Motor neuron (in vitro differentiated cells): ENCODE measurements at places on chromosomes 7 and 10. TPM values are rescaled to one million over a fixed set of nuclear protein-coding genes. Genes with fewer than 3 reads are reported as not detected.

The LMTK2 gene
- total RNA-seq, result 10.4 and 11.5 TPM in 2 replicates

The TNPO3 gene
- 61.3 and 63.9 TPM in 2 replicates for total RNA-seq

The CFAP69 gene
- total RNA-seq, result 28.0 and 36.9 TPM in 2 replicates

The CPEB3 gene
- 1.2 and 1.8 TPM in 2 replicates for total RNA-seq

The NPC1L1 gene
- 0.16 TPM in 1 of 2 replicates, not detected in the other for total RNA-seq

The PDZD8 gene
- total RNA-seq, result 44.4 and 47.0 TPM in 2 replicates

The VAX1 gene
- total RNA-seq, result 0.09 and 0.16 TPM in 2 replicates

The ARHGEF5 gene
- 0.57 and 0.74 TPM in 2 replicates for total RNA-seq

The SFTPD gene
- 1.0 and 1.5 TPM in 2 replicates for total RNA-seq

The SMARCD3 gene
- 39.1 and 39.7 TPM in 2 replicates for total RNA-seq

The ACTA2 gene
- total RNA-seq, result 8.6 and 9.1 TPM in 2 replicates

The LRRD1 gene
- 0.32 and 0.52 TPM in 2 replicates for total RNA-seq

DNA sequence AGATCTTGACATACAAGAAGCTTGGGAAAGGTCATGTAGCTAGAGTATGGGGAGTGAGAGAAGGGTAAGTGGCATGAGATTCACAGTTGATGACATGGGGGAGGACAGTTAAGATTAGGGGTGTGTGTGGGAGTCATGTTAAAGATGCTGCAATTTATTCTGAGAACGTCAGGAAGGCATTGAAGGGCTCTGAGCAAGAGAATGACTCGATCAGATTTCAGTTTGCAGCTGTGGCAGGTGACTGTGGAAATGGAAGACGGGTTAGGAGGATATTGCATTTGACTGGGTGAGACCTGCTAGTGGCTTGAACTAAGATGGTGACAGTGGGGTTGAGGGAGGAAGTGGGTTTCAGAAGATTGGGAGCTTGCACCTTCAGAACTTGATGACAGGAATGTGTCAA, 5.6 kb downstream of the CDC123 start:
- ATAC-seq, result no peak

DNA sequence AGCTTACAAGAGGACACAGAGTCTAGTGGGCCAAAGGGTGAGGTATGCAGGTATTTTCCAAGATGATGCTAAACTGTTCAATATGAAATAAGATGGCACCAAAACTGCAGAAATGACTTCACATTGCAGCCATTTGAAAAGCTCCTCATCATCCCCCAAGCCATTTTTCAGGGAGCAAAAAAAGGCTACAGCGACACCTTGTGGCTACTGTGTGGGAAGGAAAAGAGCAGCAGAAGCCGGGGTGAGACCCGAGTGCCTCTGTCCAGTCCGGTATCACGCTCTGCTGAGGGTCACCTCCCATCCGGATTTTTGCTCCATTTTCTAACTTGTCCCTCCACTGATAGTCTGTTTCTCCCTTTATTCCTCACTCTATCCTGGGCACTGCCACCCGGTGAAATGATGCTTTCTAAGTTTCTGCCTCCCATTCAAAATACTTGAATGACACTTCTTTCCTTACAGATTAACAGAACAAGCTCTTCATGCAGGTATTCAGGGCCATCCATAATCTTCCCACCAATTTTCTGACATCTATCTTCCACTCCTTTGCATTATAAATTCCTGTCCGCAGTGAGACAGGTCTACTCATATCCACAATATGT, 220.2 kb downstream of the DGKI start:
- ATAC-seq, result peak; percentile 53

- ATAC-seq, result peak; percentile 73
These were observed at the start of gene COL26A1 for GRCh38 chr7:101362334-101363195. Gene COL26A1 (plus strand): TSS chr7:101362875. CDS start chr7:101363033, 158 bp downstream.

- no peak for ATAC-seq
These were observed 61.8 kb upstream of the STEAP1 start for GRCh38 chr7:90092506-90092905.

- no peak for ATAC-seq
These were observed 8.4 kb downstream of the PLXDC2 start for GRCh38 chr10:19824381-19825342.

GRCh38 chr7:34075523-34076370, 170.4 kb downstream of the BMPER start:
- ATAC-seq, result peak; percentile 83

- ATAC-seq, result no peak
These were observed 168.5 kb downstream of the CFTR start for GRCh38 chr7:117648203-117648866.

GRCh38 chr10:103681617-103682399, 173.6 kb downstream of the SH3PXD2A start:
- peak; percentile 28 for ATAC-seq

GRCh38 chr7:68816491-68816890, 781.8 kb upstream of the AUTS2 start:
- no peak for ATAC-seq

GRCh38 chr10:84114088-84114667, 25.1 kb upstream of the GHITM start:
- ATAC-seq, result no peak

DNA sequence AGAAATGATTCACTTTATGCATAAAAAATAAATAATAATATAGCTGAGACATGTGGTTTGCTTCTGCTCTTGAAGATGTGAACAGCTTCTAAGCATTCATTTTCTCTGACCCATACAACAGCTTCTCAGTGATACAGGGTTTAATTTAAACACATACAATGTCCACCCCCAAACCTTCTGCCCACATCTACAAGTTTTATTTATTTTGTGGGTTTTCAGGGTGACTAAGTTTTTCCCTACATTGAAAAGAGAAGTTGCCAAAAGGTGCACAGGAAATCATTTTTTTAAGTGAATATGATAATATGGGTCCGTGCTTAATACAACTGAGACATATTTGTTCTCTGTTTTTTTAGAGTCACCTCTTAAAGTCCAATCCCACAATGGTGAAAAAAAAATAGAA, 17.2 kb downstream of the INHBA start:
- ATAC-seq, result no peak

DNA sequence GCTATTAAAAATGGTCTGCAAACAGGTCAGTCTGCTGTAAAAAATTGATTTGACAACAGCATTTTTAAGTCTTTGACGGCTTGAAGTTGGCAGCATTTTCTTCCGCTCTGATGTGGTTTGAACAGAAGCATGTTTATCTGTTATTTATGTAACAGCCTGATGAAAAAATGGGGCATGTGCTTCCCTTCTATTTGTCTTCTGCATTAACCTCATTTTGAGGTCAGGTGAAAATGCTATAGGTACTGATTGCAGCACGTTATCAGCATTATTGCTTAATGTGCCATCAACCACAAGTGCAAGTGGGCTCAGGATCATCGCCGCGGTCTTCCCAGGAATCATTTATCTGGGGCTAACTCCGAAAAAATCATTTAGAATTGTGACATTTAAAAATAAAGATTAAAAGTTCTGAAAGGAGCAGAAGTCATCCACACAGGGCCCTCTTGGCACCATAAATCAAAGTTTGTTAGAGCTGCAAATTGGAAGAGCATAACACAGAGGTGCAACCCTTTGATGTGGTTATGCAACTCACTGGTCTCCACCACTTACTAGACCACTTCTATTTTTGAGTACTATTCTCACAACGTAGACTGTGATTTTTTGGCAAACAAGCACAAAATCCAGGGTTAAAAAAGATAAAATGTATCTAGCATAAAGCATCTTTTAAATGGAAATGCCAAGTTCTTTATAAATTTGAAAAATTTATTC, 307.7 kb downstream of the MDFIC start:
- ATAC-seq, result no peak

DNA sequence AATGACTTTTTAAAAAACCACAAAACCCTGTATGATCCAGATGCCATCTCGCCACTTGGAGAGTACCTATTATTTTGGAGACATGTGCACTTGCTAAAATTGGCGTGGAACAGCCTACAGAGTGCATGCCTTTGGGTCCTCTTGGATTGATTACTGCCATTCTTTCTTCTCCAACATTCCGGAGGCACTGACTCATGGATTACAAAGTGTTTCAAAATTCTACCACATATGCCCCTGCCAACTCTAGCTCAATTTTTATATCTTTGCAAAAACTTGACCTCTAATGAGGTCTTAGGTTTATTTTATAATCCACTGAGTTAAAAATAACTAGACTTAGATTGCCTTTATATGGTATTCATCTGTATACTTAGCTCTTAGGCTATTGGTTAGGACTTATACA, 55.8 kb upstream of the KIF5B start:
- ATAC-seq, result no peak

DNA sequence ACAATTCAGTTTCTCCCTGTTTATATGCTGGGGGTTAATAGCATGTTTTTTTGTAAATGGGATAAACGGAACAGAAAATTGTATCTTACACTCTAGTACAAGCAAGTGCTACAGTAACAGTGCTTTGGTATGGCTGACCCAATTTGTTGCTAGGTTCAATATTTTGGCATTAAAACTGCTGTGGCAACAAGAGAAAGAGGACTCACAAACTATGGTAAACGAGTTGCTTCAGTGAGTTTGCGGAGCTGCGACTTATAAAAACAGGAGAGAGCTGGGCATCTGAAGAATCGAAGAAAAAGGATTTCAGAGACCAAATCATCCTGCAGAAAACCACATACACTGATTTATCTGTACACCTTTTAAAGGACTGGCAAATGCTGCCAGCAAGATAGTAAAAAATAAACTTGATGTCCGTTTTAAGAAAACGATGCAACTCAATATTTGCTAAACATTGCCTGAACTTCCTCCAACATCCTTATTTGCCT, 2.2 kb downstream of the GLUD1 start:
- no peak for ATAC-seq

DNA sequence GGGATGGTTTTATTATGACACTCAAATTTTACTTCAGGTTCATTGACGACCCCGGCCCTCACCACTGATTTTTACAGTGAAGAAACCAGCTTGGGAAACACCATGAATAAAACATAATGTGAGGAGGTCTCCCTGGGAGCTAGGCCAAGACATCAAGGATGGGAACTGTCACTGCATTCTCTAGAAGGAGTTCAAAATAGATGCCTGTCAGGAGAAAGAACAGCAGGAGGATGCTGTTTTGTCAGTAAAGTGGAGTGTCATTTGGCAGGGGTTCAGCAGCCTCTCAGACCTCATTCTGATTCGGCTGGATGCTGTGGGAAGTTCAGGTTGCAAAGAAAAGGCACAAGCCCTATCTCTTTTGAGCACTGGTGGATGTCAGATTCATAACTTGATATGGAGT, 360.3 kb upstream of the C7orf33 start:
- ATAC-seq, result no peak

DNA sequence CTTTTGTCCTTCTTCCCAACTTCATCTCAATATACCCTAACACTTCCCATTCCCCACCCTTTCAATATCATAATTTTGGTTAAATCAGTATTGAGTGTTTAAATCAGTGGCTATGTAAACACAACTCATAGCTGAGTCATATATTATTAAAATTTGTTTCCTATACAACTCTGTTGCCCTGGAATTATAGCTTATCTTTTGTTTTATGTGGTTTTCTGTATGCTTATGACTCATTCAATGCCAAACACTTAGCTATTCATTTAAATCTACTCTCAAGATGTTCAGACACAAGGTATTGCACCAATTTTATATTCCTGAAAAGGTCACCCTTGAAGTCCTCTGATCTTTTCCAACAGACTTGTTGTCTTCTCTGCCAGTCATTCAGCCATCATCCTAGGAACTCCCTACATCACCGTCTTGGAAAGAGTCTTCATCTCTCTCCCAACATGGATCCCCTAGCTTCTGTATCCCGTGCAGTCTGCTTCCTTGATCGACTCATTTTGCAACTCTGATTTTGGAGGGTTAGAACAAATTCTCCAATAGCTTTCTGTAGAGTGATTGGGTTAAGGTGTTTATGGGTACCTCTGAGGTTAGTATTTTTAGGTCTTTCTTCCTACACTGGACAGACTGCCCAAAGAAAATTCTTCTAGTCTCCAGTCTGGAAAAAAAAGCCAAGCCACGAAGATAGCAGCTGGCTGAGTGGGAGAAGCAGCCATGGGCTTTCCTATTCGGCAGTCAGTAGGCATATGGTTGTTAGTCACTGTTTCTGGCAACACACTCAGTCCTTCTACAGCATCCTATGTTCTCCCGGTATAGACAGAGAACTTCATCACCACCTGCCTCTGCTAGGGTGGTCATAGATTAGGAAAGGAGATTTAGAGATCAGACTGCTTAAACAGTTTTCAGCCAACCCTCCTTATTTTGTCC, 102.1 kb downstream of the CRPPA start:
- ATAC-seq, result peak; percentile 30

- ATAC-seq, result no peak
These were observed 14.6 kb upstream of the BPGM start for GRCh38 chr7:134632052-134632451.

DNA sequence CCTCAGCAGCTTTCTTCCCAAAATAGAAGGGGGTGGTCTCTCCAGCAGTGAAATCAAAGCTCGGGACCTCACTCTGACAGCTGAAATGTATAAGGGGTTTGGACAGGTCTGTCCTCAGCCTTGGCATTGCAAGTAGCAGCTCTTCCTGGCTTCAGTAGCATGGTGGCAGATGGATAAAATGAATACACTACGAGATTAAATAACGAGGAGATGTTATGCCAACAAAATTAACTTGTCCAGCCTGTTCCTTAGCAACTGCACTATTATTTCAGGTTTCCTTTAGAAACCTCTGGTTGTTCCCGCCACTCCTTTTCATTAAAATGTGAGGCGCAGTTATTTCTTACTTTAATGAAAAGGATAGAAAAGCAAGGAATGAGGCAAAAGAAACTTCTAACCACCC, 24.9 kb downstream of the PRLHR start:
- ATAC-seq, result no peak

DNA sequence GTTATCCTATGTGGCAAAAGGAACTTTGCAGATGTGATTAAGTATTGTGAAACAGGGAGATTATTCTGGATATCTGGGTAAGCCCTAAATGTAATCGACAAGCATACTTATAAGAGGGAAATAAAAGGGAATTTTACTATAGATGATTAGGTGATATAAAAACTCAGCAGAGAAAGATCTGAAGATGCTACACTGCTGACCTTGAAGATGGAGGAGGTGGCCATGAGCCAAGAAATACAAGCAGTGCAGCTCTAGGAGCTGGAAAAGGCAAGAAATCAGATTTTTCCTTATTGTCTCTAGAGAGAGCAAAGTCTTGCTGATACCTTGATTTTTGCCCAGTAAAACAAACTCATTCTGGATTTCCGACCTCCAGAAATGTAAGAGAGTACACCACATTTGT, 67.7 kb downstream of the BRAF start:
- no peak for ATAC-seq

DNA sequence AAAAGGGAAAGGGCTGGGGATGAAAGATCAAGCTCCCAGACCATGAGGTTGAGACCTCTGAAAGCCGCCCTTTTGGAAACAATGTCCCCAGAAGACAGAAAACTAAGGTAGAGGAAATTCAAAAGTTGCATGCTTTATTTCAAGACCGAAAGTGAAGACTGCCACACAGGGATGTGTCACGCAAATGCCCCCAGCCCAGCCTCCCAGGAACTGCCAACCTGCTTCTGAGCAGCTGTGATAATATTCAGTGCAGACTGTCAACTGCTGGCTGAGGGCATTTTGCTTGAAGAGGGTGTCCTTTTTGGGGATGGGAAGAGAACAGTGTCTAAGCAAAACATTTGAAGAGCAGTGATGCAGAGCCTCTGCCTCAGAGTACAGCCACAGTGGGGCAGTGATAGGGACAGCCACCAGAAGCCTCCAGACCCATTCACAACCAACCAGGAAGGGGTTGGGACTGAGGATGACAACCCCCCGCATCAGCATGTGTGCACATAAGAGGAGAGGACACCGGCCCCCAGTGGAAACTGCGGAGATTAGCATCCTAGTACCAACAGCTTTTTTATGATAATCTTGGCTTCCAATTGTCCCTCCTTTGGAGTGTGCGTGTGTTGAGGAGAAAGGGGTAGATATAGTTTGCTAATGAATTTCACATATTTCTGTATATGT, 34.7 kb upstream of the NFE2L3 start:
- no peak for ATAC-seq

GRCh38 chr7:96591900-96592676, 117.6 kb downstream of the SEM1 start:
- ATAC-seq, result peak; percentile 65
